Adrenal gland (tissue), 19 donors: ENCODE measurements at places on chromosomes 5 and 9.
A peak's percentile ranks its signal among the peaks of the same experiment; 100 is the strongest.

- no peak for DNase-seq
These were observed 481.2 kb upstream of the KLF4 start for GRCh38 chr9:107970726-107971125.

GRCh38 chr5:148476302-148476701 lies 92.5 kb downstream of the FBXO38 start:
- DNase-seq = no peak

- DNase-seq = no peak
These were observed 880 bp upstream of the UBAC1 start for GRCh38 chr9:135961811-135962695.

DNA sequence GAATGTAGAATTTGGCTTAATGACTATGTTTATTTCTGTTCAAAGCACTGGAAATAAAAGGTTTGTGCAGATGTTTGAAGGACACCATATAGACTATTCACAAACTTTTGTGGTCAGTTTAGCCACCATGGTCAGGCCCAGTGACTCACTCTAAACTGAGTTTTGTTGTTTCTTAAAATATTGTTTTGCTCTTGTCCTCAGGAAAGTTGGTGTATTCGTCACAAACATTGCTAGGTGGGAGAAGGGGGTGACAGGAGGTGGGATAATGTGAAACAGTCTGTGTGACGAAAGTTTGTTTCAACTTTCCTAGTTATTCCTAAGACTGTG lies 35.0 kb upstream of the LIFR start:
- DNase-seq = no peak

GRCh38 chr9:128412120-128412790 lies 8.4 kb upstream of the CERCAM start:
- DNase-seq = peak; percentile 57

- DNase-seq = peak; percentile 8
These were observed 110.0 kb downstream of the PAX5 start for GRCh38 chr9:36924071-36924470.

DNA sequence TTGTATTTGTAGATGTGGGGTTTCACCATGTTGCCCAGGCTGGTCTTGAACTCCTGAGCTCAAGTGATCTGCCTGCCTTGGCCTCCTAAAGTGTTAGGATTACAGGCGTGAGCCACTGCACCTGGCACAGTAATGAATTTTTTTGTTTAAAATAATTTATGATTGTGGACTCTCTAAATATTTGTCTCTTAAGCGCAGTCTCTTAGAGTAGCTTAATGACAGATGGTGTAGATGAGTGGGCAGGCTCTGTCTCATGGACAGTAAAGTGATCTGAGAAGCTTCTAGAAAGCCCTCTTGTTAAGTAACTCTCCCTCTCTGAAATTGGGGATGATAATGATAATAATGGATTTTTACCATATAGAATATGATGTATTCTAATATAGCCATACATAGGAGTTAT lies 47.5 kb upstream of the KIAA1958 start:
- DNase-seq = no peak

- no peak for DNase-seq
These were observed 407.6 kb downstream of the DNAH5 start for GRCh38 chr5:13536933-13537332.

DNA sequence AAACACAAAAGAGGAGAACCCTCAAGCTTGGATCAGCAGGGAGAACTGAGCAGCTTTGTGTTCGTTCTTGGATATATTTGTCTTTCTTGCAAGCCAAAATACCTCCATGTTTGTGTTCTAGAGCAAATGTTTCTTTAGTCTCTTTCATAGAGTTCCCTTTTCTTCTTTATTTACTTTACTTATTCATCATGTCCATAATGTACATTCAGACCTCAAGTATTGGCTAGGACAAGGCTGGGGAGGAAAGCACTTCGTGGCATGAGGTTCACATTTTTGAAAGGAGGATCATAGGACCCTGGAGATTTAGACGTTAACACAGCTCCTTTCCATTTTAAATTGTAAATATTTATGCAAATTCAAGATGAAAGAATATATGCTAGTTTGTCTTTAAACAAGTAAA lies 590.2 kb upstream of the MEF2C start:
- DNase-seq = no peak

GRCh38 chr9:87197349-87198130 lies 250.2 kb upstream of the GAS1 start:
- no peak for DNase-seq

DNA sequence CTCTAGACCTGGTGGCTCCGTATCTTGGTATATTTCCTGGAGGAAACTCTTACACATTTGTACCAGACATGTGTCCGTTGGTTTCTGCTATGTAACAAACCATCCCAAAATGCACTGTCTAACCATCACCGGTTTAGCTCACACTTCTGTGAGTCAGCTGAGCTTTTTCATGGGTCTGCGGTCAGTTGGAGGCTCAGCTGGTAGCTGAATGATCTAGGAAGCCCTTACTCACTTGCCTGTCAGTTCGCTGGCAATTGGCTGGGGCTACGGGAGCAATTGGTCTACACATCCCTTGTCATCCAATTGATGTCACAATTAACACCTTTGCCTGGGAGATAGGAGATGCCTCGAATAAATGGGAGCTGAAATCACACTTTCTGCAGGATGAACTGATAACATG lies 11.6 kb upstream of the WHRN start:
- no peak for DNase-seq

- peak; percentile 56 for DNase-seq
These were observed 113.1 kb downstream of the RXRA start for GRCh38 chr9:134439368-134439784.

DNA sequence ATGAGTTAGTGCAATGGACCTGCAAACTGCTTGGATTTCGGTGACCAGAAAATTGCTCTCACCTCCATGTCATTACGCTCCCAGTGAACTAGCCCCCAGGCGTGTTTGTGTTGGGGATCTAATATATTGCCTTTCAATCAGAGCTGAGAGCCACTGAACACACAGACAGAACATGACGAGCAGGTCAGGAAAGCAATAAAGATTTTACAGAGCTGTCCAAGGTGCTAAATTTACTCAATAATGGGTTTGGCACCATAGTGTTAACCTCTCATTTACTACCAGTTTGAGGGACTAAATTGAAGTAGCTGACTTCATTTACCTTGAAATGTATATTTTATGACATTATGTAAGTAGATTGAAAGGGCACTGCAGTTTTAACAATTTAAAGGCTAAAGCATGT lies 383.0 kb downstream of the EBF1 start:
- no peak for DNase-seq

DNA sequence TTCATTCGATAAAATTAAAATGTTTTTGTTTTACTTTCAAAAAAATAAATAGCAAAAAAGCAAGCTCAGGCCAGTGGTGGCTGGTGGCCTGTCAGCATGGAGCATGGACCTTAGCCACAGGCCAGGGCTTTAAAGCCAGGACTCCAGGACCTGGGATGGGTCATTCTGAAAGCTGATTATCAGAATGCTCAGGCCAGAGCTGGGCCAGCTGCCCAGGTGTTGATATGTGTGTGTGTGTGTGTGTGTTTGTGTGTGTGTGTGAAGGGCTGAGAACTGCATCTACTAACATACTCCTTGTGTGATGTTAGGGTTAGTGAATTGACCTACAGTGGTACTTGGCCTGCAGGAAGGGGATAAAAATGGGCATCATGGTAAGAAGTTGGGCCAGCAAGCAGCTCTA lies 21.5 kb downstream of the PALM2AKAP2 start:
- DNase-seq = no peak

- DNase-seq = no peak
These were observed 227.6 kb upstream of the ELL2 start for GRCh38 chr5:96189028-96189826.

- DNase-seq = no peak
These were observed 311.7 kb downstream of the TRIM36 start for GRCh38 chr5:114857941-114858551.

DNA sequence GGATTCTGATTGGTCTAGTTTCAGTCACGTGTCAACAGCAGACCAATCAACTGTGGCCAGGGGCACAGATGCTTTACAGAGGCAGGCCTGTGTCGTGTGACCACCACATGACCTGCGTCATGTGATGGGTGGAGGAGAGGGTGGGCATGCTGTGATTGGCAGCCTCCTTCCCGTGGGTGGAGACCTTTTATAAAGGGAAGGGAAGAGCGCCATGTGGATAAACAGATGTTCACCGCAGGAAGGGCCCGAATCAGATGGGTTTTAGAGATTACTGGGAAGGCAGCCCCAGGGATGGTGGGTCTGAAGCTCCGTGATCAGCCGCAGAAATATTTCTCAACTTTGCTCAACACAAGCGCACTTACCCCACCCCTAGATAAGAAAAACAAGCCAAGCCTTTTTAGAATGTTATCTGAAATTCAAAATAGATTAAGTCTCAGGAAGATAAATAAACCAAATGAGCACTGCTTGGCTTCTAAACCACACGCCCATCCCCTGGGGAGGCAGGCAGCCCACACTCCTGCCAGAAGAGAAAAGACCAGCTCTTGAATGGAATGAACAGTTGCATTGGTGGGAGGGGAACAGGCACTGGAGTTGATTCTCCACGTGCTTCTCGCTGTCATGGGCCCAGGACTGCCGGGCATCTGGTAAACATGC lies 43.6 kb downstream of the ROPN1L start:
- DNase-seq = no peak

DNA sequence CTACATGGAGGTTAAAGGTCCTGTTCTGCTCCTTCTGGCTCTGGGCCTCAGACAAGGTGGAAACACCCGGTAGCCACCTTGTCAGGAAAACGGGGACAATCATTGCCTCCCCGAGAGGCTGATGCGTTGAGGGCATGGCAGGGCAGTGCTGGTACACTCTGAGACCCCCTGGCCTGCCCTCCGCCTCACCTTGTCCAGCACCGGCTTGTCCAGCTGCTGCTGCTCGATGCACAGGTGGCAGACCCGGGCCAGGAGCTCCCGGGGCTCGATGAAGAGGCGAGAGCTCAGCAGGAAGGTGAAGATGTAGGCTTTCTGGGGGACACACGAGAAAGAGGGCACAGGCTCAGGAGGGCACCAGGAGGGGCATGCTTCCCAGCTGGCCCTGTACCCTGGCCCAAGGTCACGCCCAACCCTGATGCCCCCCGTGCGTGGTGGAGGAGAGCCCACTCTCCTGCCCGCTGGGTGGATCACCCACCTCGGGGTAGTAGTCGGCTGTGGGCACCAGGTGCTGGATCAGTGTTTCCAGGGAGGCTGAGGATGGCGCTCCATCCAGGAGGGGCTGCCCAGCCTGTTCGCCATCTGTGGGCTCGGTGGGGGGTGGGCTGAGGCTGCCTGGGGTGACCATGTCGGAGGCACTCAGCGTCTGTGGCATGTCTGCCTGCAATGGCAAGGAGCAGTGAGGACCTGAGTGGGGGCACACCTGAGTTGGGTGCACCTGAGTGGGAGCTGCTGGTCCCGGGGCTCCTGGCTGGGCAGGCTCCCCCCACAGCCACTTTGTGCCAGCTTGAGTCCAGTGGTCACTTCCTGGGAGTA lies 66.0 kb upstream of the RNF130 start:
- no peak for DNase-seq

DNA sequence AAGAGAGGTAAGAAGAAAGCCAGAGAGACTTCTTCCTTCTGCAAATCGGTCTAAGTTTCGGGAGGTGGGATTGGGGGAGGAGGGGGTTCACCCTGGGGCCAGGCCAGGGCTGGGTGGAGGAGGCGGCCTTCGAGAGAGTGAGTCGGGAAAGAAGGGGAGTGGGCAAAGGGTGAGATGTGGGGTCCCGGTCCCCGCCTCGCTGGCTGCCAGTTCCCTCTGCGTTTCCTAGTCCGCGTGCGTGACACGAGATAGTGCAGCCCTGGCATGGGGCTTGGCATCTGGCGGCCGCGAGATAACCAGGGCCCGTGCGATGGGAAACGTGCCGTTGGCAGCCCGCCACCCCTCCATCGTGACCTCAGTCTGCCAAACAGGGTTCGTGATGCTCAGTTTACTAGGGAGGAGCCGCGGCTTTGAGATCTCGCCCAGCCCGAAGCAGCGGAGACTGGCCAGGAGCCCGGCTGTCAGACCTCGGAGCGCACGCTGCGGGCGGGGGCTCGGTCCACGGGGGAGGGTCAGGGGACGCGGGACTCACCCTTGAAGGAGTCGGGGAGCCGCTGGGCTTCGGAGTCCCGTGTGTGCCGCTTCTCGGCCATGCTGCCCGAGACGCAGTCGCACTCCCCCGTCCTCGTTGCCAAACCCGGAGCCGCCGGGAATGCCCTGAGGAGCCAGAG lies at the start of gene STOM:
TSS of gene STOM (minus strand) at position 656 of the 671 bp plus-strand sequence. CDS start at position 593, 63 bp downstream.
- peak; percentile 95 for DNase-seq

- DNase-seq = no peak
These were observed 40.0 kb upstream of the PDZD2 start for GRCh38 chr5:31598640-31599611.

DNA sequence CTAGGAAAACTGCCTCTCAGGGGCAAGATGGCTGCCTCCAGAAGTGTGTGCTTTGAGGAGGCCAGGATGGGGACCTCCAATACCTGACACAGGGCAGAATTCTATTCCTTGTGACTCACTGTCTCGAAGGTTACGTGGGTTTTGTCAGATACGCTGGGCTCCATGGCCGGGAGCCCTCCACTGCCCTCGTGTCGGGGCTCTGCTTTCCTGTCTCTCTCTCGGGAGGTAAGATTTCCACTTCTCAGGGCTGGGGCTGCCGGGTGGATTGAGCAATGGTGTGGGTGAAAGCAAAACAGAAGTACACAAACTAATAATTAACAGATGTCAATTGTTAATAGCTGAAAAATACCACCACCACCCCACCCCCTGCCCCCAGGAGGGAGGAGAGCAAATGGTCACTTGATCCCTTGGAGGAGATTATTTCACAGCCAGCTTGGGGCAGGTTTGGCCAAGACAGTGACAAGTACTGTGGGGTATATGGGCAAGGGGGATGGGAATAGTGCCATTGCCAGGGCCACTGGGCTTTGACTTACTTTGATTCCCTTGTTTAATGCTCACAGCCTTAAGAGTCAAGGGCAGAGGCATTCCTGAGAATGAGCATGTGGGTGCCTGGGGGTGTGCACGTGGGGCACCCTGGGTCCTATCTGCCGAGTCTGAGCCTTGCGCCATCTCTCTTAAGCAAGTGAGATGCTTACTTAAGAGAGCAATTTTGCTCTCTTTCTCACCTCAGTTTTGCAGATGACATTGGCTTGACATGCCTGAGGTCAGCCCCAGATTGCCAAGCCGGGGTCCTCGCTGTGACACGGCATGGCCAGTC lies 28.8 kb upstream of the DAB2IP start:
- DNase-seq = no peak

DNA sequence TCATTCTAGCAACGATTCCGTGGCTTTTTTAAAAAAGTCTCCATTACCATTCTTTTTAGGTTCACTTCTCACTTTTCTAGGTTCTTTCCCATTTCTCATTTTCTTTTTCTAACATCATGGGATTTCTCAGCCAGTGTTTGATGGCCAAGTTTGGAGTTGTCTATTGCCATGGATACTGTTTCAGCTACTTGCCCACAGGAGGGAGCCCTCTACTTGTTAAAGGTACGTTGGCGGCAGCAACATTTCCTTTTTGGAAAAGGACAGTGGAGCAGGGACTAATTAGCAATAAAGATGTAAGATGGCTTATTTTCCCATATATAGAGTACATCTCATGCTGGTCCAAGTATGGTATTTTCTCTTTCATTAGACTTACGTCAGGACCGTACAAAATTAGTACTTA lies 2257.5 kb upstream of the C9orf72 start:
- DNase-seq = peak; percentile 28

DNA sequence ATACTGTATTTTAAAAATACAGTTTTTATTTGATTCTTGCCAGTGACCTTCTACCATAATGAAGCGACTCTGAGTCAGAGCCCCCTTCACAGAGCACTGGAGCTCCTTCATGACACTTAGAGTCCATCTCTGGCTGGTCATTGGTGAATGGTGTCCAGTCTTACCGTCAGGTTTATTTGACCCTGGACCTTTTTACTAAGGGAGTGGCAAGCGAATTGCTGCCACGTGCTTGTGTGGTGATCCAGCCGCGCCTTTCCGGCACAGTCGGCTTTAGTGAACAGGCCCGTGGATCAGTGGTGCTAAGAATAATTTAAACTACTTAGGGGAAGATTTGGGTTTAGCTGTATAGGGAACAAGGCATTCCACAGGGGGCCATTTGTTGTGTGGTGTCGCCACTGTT lies 48.5 kb downstream of the PRRC2B start:
- peak; percentile 37 for DNase-seq
